Putamen (tissue), 1 donor: ENCODE measurements at places on chromosomes 13 and 19.

- DNase-seq: no peak
Measured at GRCh38 chr13:81194362-81194761, 853.4 kb upstream of the SPRY2 start.

DNA sequence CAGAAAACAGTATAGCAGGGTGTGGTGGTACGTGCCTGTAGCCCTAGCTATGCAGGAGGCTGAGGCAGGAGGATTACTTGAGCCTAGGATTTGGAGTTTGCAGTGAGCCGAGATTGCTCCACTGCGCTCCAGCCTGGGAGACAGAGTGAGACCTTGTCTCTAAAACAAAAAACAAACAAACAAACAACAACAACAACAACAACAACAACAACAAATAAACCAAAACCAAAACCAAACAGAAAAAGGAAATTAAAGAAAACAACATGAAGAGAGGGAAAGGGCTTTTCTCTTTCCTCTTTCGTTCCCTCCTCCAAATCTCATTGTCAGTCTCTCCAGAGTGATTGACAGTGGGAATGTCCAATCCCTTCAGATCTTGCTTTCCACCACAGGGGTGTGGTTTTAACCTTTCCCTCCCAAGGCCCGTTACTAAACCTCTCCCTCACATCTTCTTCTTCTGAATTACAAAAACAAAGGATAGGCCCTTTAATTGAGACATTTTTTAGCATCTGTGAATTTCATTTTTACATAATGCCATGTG is 341.2 kb downstream of the HS6ST3 start:
- DNase-seq: no peak

DNA sequence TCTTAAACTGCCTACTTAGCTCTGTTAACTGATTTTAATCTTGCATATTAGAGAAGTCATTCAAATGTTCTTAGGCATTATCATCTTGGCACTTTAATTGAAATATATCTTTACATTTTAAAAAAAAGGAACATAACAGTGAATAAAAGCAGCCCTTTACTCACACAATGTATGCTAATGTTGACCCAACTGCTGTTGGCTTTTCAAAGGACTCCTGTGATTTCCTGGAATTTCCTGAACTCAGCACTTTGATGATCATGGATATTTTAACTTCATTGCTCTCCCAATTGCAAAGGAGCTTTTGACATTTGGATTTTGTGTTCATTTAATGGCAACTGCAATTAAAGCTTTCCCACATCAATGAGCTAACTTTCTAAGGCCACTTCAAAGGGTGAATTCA is 1230.3 kb downstream of the DIAPH3 start:
- no peak for DNase-seq

GRCh38 chr19:5718037-5718578 is 1.8 kb downstream of the LONP1 start:
- no peak for DNase-seq

DNA sequence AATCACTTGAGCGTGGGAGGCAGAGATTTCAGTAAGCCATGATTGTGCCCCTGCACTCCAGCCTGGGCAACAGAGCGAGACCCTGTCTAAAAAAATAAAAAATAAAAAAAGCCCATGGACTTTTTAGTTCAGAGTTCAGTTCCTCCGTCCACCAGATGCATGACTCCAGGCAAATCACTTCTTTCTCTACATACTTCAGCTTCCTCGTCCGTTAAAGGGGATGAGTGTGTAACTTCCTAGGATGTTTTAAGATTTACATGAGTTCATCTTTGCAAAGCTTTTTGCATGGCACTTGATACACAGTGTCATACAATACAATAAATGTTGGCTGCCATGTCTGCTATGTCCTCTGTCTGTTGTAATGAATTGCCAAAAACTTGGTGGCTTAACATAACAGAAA is 10.0 kb upstream of the FFAR2 start:
- no peak for DNase-seq

GRCh38 chr19:38564981-38565690 is 52.6 kb downstream of the MAP4K1 start:
- DNase-seq: no peak

DNA sequence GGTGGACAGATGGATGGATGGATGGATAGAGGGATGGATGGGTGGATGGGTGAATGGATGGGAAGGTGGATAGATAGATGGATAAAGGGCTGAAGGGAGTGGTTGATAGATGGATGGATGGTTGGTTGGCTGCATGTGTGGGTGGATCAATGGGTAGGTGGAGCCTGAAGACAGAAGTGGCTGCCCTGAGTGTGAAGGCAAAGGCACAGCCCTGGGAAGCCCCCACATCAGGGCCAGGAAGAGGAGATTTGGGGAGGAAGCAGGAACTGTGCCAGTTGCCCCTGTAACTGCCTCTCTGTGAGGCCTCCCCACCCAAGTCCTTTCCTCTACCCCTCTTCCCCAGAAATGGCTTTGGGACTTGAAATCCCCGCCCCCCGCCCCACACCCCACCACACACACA is 43.4 kb upstream of the NFIC start:
- DNase-seq: no peak

DNA sequence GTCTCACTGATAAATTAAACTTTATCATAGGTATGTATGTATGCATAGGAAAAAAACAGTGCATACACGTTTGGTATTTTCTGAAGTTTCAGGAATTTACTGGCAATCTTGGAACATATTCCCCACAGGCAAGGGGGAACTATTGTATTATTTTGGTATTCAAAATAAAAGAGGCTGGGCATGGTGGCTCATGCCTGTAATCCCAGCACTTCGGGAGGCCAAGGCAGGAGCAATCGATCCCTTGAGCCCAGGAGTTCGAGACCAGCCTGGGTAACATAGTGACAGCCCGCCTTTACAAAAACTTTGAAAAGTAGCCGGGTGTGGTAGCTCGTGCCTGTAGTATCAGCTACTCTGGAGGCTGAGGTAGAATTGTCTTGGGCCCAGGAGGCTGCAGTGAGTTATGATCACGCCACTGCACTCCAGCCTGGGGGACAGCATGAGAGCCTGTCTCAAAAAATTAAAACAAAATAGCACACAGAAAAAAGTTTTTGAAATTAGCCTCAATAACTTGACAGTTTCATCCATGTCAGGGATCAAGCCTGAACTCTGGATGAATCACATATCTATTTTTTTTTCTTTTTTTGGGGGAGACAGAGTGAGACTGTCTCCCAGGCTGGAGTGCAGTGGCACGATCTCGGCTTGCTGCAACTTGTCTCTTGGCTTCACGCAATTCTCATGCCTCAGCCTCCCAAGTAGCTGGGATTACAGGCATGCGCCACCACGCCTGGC is 29.1 kb upstream of the HOMER3 start:
- DNase-seq: no peak

- no peak for DNase-seq
Measured at GRCh38 chr19:34411216-34411615, 7.0 kb downstream of the PDCD2L start.

DNA sequence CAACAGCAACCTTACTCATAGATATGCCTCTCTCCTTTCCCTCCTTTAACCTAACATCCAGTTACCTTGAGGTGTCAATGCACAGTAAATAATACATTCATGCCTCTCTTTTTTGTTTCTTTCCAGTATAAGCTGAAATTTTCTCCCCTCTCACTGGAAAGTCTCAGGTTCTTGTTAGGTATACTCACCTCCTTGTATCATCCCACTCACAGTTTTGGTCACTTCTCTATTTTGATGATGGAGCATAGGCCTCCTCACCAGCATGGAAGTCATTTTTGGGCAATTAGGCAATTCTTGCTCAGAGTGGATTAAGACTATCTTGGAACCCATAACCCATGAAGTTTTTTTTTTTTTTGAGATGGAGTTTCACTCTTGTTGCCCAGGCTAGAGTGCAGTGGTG is 5.7 kb upstream of the LGALS14 start:
- DNase-seq: no peak

- DNase-seq: no peak
Measured at GRCh38 chr19:2495130-2495641, 19.3 kb downstream of the GADD45B start.

DNA sequence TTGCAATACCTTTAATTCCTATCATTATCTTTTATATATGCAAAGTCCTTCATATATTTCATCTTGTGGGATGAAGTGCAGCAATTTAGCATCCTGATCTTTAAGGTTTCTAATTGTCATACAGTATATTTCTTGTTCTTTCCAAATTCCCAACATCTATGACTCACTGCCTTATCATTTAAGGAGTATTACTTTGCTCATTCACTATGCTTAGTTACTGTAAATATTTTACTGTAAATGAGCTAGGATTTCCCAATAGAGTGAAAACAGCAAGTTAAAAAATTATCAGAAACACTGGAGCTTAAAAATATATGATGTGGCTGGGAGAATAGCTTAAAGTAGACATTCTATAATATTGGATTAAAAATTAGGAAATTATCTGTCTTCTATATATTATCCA is 69.9 kb downstream of the SLITRK6 start:
- DNase-seq: no peak

DNA sequence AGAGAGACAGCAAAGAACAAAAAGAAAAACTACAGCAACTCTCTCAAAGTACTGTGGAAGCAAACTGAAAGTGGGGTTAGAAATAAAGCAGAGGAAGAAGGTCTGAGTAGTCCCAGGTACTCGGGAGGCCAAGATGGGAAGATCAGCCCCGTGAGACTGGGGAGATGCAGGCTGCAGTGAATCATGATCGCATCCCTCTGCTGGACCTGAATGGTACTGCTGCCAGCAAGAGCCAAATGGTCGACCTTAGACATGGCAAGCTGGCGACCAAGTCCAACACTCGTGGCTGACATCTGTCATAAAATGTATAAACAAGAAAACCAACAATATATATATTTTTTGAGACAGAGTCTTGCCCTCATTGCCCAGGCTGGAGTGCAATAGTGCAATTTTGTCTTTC is 33.7 kb upstream of the ZNF724 start:
- no peak for DNase-seq

DNA sequence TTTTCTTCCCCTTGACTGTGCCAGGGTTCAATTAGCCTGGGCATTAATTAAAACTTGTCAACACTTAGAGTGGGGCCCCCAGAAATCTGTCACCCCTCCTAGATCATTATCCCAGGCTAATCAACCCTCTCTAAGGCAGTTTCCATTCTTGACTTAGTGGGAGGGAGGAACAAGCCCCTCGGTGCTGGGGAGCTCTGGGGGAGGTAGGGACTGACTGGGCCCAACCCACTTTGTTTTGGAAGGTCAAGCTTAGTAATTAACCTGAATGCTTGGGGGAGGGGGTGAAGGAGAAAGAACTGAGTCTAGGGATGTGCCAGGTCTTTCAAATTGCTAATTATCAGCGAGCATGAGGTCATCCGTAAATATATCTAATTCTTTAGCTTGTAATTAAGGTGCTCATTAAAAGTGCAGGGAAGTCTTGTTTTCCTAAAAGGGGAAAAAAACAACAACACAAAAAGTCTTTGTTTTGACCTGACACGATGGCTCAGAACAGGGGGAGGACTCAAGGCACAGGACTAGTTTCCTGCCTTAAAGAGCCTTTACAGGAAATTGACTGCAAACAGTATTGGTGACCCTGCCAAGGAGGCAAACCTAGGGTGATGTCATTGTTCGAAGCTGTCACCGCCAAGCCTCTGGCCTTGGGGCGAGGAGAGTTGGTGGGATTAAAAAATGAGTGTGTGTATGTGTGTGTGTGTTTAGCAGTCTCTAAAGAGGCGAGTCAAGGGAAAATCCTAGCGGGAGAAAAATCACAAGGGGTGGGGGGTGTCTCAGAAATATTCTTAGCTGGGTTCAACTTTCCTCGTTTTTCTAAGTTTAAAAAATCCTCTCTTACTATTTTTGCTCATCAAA is 19.4 kb downstream of the ACTN4 start:
- DNase-seq: no peak

DNA sequence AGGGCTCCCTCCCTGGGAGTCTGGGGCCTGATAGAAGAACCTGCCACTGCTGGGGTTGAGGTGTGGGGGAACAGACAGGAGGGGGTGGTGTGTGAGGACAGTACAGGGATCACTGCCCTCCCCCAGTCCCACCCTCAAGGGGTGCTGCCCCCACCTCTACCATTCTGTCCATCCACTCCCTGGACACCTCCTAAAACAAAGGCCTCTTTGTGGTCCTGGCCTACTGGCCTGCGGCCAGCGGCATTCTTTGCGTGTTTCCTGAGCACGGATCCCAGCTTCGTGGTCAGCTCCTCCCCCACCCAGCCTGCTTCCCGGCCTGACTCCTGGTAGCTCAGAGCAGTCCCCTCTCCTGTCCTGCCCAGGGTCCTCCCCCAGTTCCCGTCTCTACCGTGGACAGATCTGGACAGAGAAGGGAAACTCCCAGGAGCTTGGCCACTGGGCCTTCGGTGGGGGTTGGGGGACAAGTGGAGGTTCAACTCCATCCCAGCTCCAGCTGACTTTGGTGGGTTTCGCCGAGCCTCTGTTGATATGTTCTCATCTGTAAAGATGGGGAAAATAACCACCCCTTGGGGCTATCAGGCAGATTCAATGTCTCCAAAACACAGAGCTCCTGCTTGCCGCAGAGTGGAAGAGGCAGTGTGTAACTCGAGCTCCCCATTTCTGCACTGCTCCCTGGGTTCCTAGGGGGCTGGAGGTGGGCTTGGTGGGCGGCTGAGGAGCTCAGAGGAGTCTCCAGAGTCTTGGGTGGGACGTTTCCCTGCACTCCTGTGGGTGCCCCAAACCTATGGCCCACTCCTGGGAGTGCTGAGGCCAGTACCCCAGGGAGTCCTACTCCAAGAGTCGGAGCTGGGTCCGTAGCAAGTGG is 48.7 kb downstream of the LYL1 start:
- no peak for DNase-seq

DNA sequence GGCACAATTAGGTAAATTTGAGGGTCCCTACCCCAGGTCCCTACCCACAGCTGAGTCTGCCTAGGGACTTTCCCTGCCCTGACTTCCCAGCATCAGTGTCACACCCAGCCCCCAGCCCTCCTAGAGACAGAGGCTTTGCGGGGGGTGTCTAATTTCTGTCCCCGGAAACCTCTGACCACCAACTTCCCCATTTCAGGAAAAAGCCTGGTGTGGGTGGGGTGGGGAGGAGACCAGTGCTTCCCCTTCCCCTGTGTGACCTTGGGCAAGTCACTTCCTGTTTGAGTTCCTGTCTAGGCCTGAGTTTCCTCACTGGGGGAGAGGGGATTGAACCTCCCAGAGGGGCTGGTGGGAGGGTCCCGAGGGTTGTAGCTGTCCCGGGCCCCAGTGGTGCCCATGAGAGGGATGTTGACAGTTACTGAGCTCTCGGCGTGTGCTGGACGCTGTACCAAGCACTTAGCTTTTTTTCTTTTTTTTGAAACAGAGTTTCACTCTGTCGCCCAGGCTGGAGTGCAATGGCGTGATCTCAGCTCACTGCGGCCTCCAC is 7.9 kb downstream of the VASP start:
- DNase-seq: no peak

DNA sequence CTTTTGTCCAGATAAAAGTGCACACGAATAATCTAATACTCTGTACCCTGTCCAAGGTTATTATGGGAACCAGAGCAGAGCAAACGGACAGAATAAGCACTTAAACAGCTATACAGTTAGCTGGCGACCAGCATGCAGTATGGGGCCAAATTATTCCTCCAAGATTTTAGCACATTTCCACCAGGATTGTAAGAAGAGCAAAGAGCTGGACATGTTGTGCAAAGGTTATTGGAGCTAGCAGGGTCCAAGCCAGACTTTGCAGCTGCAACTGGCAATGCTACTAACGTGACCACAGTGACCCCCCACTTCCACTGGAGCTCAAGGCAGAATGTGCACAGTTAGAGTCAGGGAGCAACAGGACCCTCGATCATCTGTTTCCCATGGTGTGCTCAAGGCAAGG is 89.9 kb downstream of the COL4A1 start:
- no peak for DNase-seq
